ENCODE measurements at places on chromosomes 7 and 10. TPM values are rescaled to one million over a fixed set of nuclear protein-coding genes. Genes with fewer than 3 reads are reported as not detected.
A peak's percentile ranks its signal among the peaks of the same experiment; 100 is the strongest.

RELN gene
- total RNA-seq: 4.4 TPM

ZSCAN21 gene
- total RNA-seq: 21.7 TPM

RSPH10B gene
- not detected for total RNA-seq

KMT2E gene
- 36.3 TPM for total RNA-seq

PRKG1 gene
- 2.6 TPM for total RNA-seq

TNS3 gene
- total RNA-seq: 41.2 TPM

LDB1 gene
- total RNA-seq: 56.0 TPM

- peak; percentile 77 for DNase-seq
Observed at GRCh38 chr7:92751902-92752901, 84.2 kb downstream of the CDK6 start.

GRCh38 chr10:87546210-87546609, 41.5 kb downstream of the MINPP1 start:
- DNase-seq: no peak

- DNase-seq: no peak
Observed at GRCh38 chr7:26584987-26585665, 279.3 kb downstream of the SKAP2 start.

DNA sequence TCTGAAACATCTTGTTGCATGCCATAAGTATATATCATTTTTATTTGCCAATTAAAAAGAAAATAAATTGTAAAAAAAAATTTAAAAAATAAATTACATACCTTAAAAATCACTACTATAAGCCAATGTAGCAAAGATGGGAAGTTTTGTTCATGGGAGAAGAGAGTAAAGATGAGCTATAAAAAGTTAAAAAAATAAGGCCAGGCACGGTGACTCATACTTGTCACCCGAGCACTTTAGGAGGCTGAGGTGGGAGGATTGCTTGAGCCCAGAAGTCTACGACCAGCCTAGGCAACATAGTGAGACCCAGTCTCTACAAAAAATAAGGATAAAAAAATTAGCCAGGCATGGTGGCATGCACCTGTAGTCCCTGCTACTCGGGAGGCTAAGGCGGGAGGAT, 8.4 kb upstream of the STK32C start:
- DNase-seq: no peak

DNA sequence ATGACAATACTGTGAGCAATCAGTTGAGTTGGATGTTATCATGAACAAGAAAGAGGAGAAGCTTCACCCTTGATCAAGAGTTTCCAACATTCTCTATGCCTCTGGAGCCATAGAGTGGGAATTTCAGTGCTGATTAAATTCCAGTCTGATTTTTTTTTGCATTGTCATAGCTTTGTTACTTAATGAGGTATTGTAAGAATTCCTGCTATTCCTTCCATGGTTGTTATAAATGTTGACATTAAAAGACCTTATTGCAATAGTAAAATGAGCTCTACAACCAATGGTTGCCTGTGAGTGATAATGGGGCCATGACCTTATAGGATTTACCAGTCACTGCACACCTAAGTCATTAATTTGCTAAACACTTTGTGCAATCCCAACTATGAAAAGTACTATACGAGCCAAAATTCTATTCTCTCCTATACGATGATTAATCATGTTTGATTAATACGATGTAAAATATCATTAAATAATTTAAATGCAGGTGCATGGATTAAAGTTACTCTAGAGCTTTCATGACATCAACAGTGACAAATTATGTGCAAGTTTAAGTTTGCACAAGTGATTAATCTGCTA, 353.2 kb upstream of the KLF6 start:
- DNase-seq: no peak

- no peak for DNase-seq
Observed at GRCh38 chr7:41312235-41312634, 390.7 kb downstream of the INHBA start.

GRCh38 chr7:21214657-21215056, 213.2 kb upstream of the SP4 start:
- no peak for DNase-seq

DNA sequence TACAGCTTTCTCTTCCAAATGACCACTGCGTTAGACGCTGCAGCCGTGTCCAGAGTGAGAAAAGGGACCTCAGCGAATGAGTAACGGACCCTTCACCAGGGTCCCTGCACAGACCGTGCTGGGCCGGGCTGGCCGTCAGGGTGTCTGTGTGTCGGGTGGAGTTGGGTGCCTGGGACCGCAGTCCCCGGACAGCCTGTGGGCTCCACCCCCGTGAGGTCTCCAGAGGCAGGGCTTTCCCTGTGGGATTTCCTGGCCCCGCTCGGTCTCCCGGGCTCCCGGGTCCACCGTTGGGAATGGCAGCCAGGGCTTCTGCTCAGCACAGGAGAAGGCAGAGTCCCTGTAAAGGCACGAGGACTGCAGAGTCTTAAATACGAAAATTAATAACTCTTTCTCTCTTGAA, 509.7 kb downstream of the TCERG1L start:
- DNase-seq: no peak

GRCh38 chr10:59873896-59874295, 32.5 kb downstream of the CCDC6 start:
- no peak for DNase-seq

- no peak for DNase-seq
Observed at GRCh38 chr10:75231672-75232581, 3.8 kb downstream of the COMTD1 start.
